CD4-positive, alpha-beta T cell treated with Interleukin-12 subunit alpha and Interleukin-12 subunit beta, for 1 hour (primary cell): ENCODE measurements at places on chromosomes 7 and 10.
A peak's percentile ranks its signal among the peaks of the same experiment; 100 is the strongest.

- DNase-seq = no peak
Observed at GRCh38 chr10:117165538-117166417, 27.7 kb upstream of the VAX1 start.

GRCh38 chr7:44290252-44290620 lies 35.2 kb downstream of the CAMK2B start:
- no peak for DNase-seq

DNA sequence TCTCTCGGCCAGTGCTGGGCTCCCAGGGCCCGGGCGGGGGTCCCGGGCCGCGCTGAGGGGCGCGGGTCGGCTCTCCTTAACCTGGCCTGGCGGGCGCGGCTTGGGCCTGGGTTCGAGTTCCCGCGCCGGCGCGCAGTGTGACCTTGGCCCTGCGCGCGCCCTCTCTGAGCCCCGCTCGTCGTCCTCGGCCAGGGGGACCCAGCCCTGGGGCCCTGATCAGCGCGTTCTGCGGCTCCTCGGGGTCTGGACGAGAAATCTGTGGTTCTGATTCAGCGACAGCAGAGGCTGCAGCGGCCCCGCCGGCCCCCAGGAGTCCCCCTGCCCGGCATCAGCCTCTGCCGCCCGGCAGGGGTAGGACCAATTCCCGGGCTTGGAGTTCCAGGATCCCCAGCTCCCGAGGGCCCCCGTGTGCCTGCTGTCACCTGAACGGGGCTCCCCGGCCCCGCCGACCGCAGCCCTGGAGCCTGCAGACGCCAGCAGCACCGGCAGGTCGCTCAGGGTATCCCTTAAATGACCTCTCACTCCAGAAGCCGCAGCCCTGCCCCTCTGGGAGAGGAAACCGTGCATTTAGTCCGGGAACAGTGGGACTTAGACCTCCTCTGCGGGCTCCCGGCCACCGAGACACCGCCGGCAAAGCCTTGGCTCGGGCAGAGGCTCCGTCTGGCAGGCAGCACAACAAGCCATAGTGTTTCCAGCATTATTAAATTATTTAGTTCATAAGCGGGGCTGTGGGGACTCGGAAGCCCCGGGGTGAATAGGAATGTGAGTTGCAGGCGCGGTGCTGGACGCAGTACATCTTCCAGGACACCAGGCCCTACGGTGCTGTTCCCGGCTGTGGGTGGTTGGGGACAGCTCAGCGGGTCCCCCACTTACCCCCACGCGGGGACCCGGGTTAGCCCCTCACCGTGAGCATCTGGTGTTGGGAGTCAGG lies 572 bp downstream of the CHST12 start:
- no peak for DNase-seq

DNA sequence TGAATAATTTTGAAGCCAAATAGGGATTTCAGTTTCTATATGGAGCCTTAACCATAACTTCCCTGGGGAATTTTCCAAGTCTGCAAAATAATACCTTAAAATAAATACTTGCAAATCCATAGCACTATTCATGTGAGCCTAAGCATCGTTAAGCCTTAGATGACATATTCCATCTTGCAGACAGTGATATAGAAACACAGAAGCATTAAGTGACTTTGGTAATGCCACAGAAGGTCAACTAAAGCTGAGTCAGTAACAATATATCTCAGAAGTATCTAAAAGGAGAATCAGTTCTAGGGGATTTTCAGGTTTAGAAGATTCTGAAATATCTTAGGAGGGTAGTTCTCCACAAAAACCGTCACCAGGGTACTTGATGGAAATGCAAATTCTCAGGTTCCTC lies 163.4 kb upstream of the COL1A2 start:
- DNase-seq = no peak

DNA sequence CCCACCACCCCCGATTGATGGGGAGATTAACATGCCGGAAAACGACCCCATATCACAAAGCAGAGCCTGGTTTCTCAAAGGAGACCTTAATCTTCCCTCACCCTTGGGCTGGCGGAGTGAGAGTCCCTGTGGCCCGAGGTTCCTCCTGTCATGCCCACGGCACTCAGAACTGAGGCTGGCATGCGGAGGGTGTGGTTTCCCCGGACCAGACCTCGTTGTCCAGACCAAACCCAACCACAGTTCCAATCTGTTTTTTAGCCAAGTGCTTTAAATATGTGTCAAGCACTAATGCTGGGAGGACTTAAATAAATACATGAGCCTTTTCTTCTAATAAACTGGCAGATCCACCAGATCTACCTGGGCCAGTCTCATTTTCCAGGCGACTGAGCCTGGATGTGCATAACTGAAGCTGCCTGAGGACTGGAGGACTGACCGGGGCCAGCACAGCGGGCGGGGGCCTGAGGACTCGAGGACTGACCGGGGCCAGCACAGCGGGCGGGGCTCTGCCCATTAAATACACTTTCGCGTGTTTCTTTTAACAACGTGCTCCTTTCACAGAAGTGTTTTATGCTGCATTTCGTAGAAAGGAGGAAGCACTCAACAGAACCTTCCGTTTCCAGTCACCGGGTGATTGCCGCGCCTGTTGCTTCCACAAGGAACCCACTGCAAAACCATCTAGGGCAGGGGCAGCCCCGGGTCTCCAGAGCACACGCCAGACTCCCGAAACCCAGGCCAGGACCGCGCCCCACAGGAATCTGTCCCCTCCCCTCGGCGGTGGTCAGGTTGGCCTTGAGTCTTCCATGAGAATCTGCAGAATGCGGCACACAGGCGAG lies 334.6 kb downstream of the PTPRN2 start:
- DNase-seq = no peak

GRCh38 chr10:49242604-49243003 lies 54.4 kb upstream of the TMEM273 start:
- no peak for DNase-seq

DNA sequence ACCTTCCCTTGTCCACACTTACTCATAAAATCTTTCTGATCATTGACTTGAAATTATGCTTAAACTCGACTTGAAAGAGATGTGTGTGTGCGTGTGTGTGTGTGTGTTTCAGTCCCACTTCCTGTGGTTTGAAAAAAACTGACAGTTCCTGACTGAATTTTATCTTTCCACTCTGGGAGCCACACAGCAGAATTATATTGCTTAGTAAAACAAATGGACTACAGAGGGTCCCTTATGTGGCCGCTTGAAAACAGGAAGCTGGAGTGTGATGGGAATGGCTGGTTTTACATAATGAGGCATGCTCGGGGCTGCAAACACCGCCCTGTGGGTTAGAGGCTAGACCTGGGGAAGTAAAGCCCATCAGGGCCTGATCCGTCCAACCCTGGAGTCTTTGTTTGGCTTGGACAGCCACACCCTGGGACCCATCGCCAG lies 54.8 kb downstream of the LYZL1 start:
- no peak for DNase-seq

DNA sequence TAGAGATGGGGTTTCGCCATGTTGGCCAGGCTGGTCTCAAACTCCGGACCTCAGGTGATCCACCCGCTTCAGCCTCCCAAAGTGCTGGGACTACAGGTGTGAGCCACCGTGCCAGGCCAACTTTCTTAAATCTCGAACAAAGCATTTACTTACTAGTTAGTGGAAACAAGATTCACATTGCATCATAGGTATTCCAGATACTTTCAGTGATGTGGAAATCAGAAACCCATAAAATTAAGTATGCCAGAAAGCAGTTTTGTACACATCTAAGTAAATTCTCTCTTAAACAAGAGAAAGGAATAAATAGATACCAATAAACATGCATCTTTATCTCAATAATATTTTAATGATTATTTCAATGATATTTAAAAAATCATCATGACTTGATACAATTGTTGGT lies 75.5 kb downstream of the DGKI start:
- DNase-seq = no peak

DNA sequence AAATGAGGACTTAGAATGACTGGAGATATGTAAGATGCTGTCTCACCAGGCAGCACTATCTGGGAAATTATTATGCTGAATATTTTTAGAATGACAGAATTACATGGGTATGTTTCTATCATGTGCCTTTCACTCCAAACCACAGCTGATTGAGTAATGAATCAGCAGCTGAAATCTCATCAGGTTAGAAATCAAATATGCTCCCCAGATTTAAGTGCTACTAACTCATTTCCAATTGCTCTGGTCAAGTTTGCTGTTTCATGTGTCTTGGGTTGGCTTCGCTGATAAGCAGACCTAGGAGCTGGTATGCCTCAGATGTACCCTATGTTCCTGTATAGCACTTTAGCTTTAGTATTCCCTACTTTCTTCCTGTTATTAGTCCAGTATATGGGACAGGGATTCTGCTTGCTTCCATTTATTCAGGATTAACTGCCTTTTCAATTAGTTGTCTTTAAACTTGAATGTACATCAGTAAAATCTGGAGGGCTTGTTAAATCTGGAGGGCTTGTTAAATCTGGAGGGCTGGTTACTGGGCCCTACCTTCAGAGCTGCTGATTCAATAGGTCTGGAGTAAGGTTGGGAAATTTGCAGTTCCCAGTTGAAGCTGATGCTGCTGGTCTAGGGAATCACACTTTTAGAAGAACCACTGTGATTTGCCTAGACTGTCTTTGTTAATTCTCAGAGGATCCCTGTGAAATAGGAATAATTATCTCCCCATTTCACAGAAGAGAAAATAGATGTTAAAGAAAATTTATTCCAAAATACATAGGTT lies 172.9 kb downstream of the DKK1 start:
- DNase-seq = no peak

DNA sequence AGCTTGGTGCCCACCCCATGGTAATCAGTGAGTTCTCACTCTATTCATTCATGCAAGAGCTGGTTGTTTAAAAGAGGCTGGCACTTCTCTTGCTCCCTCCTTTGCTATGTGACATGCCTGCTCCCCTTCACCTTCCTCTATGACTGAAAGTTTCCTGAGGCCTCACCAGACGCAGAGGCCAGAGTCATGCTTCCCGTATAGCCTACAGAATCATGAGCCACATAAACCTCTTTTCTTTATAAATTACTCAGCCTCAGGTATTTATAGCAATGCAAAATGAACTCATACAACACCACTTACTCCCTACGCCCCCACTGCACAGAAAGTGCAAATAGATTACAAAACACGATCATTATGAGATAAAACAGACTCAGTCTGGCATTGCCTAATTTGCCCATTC lies 39.0 kb downstream of the SEC61G start:
- DNase-seq = no peak

DNA sequence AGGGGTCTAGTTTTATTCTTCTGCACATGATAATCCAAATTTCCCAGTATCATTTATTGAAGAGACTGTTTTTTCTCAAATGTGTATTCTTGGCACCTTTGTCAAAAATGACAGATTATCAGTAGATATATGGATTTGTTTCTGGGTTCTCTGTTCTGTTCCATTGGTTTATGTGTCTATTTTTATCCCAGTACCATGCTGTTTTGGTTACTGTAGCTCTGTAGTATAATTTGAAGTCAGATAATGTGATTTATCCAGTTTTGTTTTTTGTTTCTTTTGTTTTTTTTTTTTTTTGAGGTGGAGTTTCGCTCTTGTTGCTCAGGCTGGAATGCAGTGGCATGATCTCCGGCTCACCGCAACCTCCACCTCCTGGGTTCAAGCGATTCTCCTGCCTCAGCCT lies 61.6 kb upstream of the HELLS start:
- no peak for DNase-seq

DNA sequence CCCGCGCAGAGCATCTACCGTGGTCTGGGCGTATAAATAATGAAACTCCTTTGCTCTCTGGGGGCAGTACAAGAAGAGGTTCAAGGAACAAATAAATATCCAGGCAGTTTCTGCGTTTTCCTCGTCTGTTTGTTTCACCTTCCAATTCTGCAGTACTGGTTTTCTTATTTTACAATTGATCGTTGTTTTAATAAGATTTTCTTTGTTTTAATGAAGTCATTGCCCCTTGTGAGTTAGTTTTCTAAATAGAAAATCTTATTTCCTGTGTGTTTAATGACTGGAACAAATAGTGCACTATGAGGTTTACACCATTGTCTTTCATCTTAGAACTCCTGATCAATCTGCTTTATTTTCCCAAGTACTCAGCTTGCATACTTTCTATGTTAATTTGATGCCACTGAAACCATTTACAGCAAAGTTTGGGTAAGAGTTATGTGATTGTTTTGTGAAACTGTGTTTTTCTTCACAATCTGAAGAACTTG lies 1.2 kb downstream of the PLEKHA1 start:
- DNase-seq = no peak

DNA sequence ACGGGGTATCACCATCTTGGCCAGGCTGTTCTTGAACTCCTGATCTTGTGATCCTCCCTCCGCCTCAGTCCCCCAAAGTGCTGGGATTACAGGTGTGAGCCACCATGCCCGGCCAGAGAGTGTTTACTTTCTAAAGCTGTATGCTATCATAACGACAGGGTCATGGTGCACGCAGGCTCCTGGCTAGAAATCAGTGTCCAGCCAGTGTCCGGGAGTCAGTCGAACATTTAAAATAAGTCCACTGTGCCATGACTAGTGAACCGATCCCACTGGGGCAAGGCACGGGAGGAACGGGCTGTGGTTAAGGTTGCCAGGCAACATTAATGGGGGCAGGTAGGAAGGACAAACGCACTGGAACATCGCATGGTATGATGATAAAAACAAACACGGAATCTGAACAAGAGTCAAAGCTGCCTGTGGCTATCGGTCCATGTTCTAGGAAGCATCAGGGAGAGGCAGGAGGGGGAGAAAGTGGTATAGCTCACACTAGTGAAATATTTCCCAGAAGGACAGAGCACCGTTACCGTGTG lies 89.0 kb upstream of the SEPHS1 start:
- DNase-seq = no peak

GRCh38 chr7:43602256-43602655 lies 19.3 kb downstream of the STK17A start:
- no peak for DNase-seq

DNA sequence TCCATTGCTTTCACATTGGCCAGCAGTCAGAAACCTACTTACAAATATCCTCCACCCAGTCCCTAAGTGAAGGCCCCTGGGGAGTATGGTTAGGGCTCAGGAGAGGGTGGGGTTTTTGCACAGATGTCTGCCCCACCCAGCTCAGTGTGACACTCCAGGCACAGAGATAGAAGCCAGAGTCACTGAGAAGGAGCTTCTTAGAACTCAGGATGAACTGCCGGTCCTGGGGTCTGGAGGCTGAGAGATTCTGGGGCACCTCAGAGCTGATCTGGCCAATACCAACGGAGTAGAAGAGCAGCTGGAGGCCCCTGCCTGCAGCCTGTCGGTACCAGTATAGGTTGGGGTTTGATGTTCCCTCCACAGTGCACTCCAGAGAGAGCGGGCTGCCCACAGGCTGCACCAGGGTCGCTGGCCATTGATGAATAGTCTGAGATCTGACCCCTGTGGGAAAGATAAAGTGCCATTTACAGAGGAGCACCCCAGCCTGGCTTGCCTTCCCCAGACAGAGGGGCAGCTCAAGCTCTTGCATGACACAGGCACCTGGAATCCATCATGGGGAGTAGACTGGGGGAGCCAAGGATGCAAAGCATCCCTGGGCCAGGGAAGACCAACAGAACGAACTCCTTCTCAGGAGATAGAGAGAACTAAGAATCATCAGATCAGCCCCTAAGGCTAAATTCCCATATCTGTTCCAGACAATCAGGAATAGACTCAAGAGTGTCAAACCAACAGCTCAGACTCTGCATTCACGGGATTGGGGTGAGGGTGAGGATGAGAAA lies 41.9 kb downstream of the PRSS2 start:
- peak; percentile 34 for DNase-seq
